NCI-H82 (cell line): ENCODE measurements at places on chromosomes 2 and 18.

DNA sequence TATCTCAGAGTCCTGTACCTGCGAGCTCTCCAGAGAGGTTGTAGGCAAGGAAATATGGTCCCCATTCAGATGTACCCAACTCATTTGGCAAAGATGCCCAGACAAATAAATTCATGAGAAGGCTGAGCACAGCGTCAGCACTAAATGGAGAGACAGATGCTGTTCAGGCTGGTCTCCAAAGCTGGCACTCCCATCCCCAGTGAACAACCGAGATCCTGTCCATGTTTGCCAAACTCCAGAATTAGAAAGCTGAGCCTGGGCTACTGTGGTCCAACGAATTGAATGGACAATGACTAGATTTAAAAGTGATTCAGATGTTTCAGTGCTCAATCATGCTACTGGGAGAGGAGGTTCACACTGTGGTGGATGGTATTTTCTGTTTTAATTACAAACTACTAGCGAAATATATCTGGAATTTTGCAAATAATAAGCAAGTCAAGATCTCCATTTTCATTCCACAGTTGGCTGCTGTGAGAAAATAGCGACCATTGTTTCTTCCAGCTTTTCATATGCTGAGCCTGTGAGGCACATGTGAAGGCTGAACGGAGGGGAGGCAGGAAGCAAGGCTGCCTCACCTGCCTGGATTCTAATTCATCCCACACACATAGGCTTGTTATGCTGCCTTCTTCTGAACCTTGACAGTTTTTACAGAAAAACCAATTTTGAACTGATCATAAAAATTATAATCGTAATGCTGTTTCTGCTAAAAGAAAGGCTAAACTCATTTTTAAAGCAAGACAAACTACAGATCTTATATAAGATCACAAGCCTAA is 22.6 kb upstream of the DAPL1 start:
- DNase-seq: no peak

DNA sequence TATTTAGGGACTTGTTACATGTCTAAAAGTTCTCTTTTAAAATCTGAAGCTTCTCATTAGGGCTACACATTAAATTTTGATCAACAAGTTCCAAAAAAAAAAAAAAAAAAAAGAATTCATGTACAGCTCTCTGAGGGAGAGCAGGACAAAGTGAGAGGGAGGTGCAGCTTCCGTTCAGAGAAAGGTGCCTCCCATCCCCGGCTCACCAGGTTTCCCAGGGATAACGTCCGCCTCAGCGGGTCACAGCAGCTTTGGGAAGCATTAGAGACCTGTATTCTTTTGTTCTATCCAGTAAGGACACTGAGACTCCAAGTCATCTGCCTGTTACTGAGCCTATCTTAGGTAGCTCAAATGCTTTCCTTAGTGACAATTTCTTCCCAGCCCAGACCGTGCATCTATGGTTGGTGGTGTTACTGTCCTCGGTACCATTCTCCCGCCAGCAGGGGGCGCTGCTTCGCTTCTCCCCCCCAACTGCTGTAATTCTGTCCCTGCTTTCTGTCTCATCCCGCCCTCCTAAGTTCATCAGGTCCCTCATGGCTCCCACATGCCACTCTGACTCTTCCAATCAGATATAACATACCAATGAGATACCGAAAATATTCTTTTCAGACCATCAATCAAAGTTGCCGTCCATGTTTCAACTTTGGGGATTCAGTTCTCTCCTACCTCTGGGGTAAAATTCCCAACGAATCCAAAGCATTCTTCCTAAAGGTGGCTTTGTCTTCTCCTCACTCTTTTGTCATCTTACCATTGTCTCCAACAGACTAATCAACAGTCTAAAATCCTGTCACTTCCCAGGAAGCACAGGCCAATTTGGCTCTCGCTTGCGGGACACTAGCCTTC is 466.5 kb downstream of the METTL4 start:
- DNase-seq: peak; percentile 61

DNA sequence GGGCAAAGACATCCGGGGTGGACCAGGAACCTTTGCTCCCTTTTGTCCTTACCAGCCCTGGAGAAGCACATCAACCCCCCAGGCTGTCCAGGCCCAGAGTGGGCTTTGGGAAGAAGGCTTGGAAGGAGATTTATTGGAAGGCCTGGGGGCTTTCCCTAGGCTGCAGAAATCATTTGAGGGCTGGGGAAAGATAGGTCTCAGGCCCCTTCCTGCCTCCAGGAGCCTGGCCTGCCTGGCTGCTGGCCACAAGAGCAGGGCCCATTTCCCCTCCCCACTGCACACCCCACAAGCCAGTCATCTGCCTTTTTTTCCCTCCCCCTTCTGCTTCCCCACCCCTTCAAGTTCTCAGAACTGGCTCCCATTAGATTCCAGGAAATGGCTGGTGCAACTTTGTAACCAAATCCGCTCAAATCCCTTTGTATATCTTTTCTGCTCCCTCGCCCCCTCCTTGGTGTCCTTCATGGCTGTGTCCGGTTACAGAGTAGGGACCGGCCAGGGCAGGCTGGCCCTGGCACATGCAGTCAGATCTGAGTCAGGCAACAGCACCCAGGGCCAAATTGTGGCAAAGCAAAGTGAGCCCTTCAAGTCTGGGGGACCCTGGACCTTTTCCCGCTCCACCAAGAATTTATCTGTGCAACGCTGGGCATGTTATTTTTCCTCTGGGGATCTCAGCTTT is 20.8 kb upstream of the TNP1 start:
- DNase-seq: no peak

DNA sequence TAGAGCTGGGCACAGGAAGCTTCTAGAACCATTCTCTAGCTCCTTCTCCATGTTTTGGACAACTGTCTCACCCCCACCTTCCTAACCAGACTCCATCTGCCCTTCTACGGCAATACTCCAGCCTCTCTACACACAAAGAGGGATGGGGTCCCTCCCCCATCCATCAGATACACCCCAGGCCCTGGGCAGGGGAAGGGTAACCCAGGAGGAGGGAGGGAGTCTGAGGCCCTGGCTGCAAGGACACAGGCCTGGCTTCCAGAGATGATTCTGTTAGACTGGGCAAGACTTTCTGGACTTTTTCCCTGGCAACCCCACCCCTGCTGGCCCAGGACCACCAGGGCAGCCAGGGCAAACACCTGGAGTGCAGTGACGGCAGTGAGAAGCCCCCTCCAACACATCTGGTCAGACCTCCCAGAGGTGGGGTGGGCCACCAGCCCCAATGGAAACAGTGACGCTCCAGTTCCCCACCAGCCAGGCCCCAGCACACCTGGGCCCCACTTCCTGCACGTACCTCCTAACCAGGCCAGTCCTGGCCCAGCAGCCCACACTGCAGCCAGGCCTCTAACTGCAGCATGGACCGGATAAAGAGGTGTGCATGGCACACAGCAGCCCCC is 6.5 kb downstream of the CYP26B1 start:
- no peak for DNase-seq

DNA sequence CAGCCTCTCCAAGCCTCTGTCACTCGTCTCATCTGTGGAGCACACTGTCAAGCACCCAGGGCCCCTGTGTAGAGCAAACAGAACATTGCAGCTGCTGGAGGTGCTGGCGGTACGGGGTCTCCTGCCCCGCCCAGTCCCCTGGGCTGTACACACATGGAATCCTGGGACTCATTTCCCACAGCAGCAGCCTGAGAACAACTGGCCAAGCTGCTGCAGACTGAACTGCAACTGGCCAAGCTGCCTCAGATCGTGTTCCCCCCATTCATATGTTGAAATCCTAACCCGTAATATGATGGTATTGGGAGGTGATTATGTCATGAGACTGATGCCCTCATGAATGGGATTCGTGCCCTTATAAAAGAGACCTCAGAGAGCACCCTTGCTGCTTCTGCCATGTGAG is 130.5 kb downstream of the NCK2 start:
- DNase-seq: no peak

DNA sequence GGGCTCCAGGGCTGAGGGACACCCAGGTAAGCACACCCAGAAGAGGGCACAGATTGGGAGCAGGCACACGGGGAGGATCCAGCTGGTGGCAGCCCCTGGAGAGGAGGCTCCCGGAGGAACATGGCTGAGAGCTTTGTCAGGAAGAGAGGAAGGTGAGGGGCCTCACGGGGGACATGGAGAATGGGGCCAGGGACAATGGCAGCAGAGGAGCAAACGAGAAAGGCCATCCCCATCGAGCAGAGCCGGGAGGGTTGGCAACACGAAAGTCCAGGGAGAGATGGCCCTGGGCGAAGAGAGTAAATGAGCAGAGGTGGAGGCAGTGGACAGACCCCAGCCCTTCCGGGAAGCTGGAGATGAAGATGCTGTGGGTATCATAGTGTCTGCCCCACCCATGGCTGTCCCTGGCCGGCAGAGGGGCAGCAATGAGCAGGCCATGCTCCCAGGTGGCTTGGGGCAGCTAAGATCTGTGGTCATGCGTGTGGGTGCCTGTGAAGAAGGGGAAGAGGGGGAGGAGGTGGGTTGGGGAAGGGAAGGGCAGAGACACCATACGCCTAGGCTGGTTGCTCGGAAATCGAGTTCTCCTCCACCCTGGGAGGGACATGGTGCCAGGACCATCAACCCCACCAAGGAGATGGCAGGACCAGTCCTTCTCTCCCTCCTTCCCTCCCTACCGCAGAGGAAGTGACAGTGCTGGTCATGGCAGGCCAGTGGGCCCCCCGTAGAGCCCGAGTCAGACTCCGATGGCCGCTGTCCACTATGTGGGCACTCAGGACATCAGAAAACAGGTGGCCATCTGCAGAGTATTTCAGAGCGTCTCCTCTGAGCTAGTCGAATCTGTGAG is 191.7 kb downstream of the NDUFA10 start:
- no peak for DNase-seq

GRCh38 chr2:12834239-12834638 is 117.5 kb downstream of the TRIB2 start:
- no peak for DNase-seq

DNA sequence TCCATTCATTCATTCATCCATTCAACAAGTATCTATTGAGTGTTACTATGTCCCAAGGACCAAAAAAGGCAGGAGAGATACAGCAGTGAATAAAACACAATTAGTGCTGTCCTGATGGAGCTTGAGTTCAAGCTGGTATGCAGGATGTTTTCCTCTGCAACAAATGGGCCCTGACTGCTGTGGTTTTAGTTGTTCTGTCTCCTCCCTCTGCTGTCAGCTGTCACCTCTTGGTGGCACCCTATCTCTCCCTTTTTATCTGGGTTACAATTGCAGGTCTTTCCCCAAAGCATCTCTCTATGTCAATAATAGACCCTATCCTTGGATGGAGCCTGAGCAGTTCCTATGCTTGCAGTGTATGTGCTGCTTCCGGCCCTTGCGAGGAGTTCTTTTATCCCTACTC is 304.8 kb downstream of the PDE11A start:
- peak; percentile 23 for DNase-seq
